Calu3 (cell line): ENCODE measurements at places on chromosomes 2 and 18. TPM values are rescaled to one million over a fixed set of nuclear protein-coding genes. Genes with fewer than 3 reads are reported as not detected.

GRCh38 chr18:2602844-2603243 lies 31.5 kb downstream of the NDC80 start:
- DNase-seq: no peak

DNA sequence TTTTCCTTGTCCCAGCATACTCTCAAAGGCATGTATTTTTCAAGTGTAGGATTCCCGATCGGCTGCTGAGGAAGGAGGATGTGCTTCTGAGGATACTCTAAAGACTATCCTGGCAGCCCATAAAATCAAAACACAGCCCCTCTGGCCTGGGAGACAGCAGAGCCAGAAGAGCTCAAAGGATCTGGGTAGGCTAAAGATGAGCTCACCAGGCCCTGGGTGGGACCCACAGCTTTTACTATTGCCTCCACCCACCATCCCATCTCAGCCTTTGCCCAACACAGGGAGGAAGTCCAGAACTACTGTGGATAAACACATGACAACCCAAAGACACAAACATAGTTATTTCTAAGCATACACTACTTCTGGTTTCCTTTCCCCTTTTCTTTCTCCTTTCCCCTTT lies 79.1 kb upstream of the ZFP36L2 start:
- DNase-seq: no peak

GRCh38 chr2:221787561-221787960 lies 215.5 kb upstream of the EPHA4 start:
- DNase-seq: no peak

GRCh38 chr2:41966920-41967319 lies 80.9 kb upstream of the PKDCC start:
- no peak for DNase-seq

DHRS9 gene
- total RNA-seq: 16.6 and 46.8 TPM in 2 replicates

TLX2 gene
- not detected in 2 replicates for total RNA-seq
